ENCODE measurements at places on chromosomes 1 and 21. TPM values are rescaled to one million over a fixed set of nuclear protein-coding genes. Genes with fewer than 3 reads are reported as not detected.

Gene FMOD
- total RNA-seq = 137 TPM

Gene FNDC5
- total RNA-seq = 69.1 TPM

Gene LCE3E
- total RNA-seq = not detected

Gene F11R
- total RNA-seq = 19.3 TPM

Gene TTF2
- total RNA-seq = 27.8 TPM

Gene ELK4
- 25.3 TPM for total RNA-seq

Gene ADARB1
- 79.0 TPM for total RNA-seq

Gene OR4F16
- not detected for total RNA-seq

Gene IFNAR1
- total RNA-seq = 51.9 TPM

Gene CCDC181
- total RNA-seq = 57.0 TPM

Gene RGL1
- total RNA-seq = 58.3 TPM

Gene NR1I3
- not detected for total RNA-seq

Gene C1orf74
- 2.6 TPM for total RNA-seq

Gene CCDC30
- 8.5 TPM for total RNA-seq

Gene VANGL1
- 12.0 TPM for total RNA-seq

Gene WNT3A
- total RNA-seq = 0.22 TPM

Gene JAM2
- total RNA-seq = 55.3 TPM

Gene LCE4A
- not detected for total RNA-seq

Gene ZNF678
- total RNA-seq = 47.1 TPM

Gene SNAP47
- total RNA-seq = 68.6 TPM

Gene S100A8
- 23.5 TPM for total RNA-seq

Gene RIPK4
- 8.8 TPM for total RNA-seq

Gene HCN3
- 7.4 TPM for total RNA-seq

Gene ILDR2
- total RNA-seq = 153 TPM

Gene LAPTM5
- total RNA-seq = 11.3 TPM

Gene SYPL2
- 5.3 TPM for total RNA-seq

Gene BECN2
- not detected for total RNA-seq

Gene UBQLN4
- 24.2 TPM for total RNA-seq

Gene APCS
- total RNA-seq = not detected

Gene PTPRF
- total RNA-seq = 169 TPM

Gene OR2T29
- not detected for total RNA-seq

Gene RGS18
- total RNA-seq = 3.4 TPM

Gene PGBD2
- 12.4 TPM for total RNA-seq

Gene CD1B
- total RNA-seq = not detected

Gene LEFTY1
- total RNA-seq = 0.60 TPM

Gene CYP4A11
- total RNA-seq = not detected

Gene RGS4
- 24.2 TPM for total RNA-seq

Gene CHODL
- total RNA-seq = 17.5 TPM

Gene SPATA45
- not detected for total RNA-seq

Gene SPRTN
- total RNA-seq = 19.2 TPM

Gene LCE1D
- total RNA-seq = not detected

Gene TNFAIP8L2
- 1.9 TPM for total RNA-seq

Gene RXRG
- total RNA-seq = 83.8 TPM

Gene GNG5
- 18.1 TPM for total RNA-seq

Gene SHISA4
- 26.5 TPM for total RNA-seq

Gene SLAMF1
- total RNA-seq = not detected

Gene AMY2B
- 48.2 TPM for total RNA-seq

Gene OR2L5
- total RNA-seq = 0.44 TPM

Gene GPR161
- total RNA-seq = 27.2 TPM

Gene FNDC7
- total RNA-seq = not detected

Gene AGTRAP
- 22.7 TPM for total RNA-seq

Gene CRYAA
- 23.1 TPM for total RNA-seq

Gene LCE2B
- total RNA-seq = not detected

Gene MOB3C
- 11.8 TPM for total RNA-seq

Gene NEXN
- total RNA-seq = 10.6 TPM

Gene CSF1
- total RNA-seq = 13.6 TPM
